Stomach (tissue), 19 donors: ENCODE measurements at places on chromosomes 16 and 17.

GRCh38 chr17:81898029-81898866, 3.8 kb upstream of the NPB start:
- no peak for DNase-seq

GRCh38 chr17:81652906-81653771, 3.2 kb downstream of the PDE6G start:
- DNase-seq, result no peak

- no peak for DNase-seq
Observed at GRCh38 chr17:1149869-1150268, 29.9 kb downstream of the ABR start.

DNA sequence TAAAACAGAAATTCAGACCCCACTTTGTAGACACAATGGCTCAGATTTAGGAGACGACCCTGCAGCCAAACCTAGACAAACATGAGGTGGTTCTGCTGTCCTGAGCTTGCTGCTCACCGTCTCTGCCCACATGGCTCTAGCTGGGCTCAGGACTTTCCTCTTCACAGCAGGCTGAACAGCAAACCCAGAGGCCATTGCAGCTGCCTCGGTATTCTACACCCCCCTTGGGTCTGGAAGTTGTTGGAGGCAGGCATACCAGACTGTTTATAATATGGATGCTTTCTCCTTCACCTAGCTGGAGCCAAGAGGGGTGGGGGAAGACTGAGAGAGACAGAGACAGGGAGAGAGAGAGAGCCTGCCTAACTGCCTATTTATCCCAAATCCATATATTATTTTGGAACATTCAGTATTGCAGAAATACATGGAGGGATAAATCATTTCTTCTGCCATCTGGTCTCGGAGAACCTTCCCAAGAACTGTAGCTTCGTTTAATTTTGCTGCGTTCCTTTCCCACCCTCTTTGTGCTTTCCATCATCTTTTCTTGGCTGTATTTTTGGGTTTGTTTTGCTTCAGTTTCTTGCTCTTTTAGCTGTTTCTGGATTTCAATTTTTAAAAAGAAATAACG, 628.2 kb upstream of the RBFOX1 start:
- DNase-seq, result no peak

DNA sequence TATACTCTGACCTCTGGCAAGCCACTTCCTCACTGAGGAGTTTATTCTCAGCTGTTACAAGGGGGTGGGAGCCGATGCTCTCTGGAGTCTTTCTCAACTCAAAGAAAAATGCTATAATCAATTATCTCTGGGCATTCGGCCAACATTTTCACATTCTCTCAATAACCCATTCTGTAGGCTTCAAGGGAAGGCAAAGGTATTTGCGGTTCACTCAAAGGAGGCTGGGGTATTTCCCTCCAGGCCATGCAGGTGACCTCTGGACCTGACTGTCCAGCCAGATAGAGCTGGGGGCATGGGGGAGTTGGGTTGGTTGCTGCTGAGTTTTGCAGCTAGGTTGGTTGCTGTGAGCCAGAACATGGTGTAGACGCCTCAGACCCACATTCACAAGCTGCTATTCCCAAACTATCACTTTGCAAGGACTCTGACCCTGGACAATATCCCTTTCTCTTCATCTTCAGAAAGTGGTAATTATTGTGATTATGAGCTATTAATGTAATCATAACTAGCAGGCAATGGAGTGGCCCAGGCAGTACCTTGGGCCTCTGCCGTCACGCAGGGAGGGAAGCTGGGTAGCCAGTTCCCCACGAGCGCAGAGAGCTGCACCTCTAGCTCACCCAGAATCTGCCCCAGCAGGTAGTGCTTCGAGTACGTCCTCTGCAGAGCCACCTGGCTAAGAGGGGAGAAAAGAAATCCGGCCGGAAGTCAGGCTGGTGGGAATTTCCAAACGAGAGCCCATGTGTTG, 42.1 kb downstream of the AIPL1 start:
- no peak for DNase-seq
